Common myeloid progenitor, CD34-positive (primary cell): ENCODE measurements at places on chromosomes 12 and 14.

DNA sequence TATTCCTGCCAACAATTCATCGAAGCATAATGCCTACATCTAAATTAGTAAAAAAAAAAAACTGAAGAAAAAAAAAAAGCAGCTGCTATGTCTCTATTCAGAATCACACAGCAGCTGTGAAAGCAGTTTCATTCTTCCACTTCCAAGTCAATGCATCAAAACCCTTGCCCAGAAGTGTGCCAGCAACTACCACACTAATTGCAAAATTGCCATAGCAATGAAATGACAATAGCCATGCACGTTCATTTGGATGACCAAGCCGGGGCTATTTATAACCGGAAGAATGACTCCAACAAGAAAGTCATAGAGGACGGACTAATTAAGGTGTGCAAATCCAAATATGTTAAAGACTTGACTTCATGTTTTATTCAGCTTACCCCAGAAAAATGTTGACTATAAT is 42.5 kb downstream of the SLC2A13 start:
- DNase-seq = no peak

DNA sequence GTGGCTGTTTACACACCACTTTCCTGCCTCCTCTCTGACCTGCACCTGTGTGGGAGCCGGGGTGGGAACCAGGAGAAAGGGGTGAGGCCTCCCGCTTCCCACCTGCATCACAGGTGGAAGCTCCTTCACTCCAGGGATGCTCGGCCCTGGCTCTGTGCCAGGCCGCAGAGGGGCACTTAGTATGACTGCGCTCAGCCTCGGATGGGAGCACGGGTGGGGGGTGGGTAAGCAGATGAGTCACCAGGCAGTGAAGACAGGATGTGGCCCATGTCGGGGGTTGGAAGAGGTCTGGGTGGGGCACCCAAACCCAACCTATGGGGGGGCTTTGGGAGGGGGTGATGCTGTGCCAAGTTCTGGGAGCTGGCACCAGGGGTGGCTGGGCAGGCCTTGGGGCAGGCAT is 7.4 kb upstream of the CYP46A1 start:
- no peak for DNase-seq

GRCh38 chr14:97056086-97056485 is 258.9 kb downstream of the VRK1 start:
- DNase-seq = peak; percentile 7

DNA sequence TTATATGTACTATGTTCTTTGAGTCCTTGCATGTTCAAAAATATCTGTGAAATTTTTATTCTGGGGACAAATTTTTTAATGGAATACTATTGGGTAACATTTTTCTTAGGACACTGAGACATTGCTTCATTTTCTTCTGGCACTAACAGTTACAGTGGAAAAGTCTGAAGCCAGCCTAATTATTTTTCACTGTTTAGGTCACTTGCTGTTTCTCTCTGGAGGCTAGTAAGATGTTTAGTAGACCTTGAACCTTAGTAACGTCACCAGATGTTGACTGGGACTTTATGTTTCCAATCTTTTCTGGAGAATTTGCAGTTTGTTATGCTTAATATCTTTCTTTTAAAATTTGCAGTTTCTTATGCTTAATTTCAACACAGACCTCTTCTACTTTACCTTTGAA is 12.3 kb upstream of the EPYC start:
- no peak for DNase-seq

DNA sequence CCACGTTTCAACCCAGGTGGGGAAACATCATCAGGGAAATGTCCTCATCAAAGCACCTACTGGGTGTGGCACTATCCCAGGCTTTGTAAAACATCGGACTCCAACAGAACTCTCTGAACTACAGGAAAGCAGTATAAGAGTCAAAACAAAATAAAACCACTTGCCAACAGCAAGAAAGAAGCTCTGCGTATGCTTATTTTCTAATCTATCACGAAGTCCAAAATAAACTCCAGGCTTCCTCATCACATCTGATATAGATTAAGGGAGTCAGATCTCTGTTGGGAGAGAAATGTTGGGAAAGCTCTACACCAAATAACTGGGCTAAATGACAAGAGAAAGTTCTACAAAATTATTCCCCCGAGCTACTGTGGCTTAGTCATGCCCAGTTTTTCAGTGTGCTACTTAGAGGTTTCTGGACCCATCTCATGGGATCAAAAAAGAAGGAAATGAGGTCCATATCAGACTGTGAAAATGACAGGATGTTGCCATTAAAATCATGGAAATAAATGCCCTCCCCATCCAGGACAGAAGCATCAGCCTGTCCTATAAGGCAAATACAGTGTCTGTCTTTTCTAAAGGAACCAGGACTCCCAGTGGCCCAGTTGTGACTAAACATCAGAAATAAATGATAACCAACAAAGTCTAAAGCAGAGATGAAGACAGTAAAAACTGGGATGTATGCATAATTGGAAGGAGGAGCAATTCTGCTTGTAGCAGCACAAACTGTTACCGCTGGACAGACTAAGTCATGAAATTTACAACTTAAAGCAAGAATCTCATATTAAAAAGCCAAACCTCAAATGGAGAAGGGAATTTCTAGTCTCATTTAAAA is 149.5 kb downstream of the STXBP6 start:
- DNase-seq = no peak
